ENCODE measurements at places on chromosomes 11 and 22.

GRCh38 chr11:63362196-63362793, 7.3 kb upstream of the SLC22A9 start:
- no peak for DNase-seq

DNA sequence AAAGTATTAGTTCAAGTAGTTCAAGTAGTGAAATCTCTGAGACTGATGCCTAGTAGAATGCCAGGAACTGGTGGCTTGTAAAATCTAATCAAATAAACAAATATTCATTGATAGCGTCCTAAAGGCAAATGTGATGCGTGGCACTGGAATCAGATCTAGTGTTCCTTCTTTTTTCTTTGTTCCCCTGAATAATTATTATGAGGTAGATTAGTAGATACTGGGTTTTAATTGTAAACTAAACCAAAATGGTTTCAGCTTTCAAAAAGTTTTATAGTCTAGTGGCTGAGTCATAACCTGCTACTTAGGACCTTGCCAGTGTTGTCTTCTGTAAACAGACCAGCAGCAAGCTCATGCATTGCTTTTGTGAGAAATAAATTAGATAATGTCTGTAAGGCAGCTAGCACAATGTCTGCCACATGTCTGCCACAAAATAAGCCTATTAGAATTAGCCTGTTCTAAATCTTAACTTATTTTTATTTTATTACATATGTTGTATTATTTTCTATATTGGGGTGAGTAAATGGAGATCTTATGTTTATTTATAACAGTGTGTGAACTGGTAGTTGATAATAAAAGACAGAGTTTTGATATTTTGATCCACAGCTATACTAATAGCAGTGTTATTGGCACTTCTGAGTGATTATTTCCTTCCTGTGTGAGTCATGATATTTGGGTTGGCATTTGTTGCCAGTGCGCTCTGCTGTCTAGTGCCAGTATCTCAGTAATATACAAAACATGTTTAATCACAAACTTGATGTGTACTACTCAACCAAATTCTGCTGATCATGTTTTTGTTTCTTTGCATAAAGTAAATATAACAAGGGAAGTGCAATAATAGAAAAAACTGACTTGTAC, 135.7 kb downstream of the TMEM135 start:
- no peak for DNase-seq

GRCh38 chr11:94897330-94897768, 76.0 kb downstream of the CWC15 start:
- DNase-seq, result peak; percentile 21

DNA sequence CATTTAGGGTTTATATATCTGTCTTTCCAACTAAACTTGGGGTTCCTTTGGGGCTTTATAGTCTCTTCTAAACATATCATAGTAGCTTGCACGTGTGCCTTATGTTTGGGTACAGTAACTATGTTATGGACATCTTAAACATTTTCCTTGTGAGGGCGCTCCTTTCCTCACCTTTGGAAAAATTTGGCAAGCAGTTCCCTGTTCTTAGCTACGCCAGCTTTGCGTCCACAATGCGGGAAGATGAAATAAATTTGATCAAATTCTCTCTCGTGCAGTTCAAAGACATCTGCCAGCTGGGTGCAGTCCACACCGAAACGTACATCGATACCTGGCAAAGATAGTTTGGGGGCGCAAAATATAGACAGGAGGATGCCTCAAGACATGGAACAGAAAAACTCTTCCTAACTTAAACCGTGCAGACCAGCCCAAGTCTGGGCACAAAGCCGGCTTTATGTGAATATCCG, 548 bp downstream of the FDXACB1 start:
- no peak for DNase-seq

DNA sequence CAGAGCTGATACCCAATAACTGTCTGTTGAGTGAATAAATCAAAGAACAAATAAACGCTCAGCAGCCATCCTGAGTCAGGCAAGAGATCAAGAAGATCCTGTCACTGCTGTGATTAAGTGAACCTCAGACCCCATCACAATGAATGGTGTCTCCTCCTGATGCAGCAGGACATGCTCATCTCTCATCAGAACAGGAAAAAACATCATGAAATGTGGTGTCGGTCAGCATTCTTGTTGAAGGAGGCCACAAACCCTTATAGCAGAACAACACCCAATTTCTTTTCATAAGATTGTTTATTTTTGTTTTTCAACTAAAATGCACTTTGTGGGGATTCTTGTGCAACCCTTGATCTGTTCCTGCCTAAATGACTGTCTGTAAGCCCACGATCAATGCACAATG, 60.3 kb downstream of the SYTL2 start:
- DNase-seq, result peak; percentile 28

DNA sequence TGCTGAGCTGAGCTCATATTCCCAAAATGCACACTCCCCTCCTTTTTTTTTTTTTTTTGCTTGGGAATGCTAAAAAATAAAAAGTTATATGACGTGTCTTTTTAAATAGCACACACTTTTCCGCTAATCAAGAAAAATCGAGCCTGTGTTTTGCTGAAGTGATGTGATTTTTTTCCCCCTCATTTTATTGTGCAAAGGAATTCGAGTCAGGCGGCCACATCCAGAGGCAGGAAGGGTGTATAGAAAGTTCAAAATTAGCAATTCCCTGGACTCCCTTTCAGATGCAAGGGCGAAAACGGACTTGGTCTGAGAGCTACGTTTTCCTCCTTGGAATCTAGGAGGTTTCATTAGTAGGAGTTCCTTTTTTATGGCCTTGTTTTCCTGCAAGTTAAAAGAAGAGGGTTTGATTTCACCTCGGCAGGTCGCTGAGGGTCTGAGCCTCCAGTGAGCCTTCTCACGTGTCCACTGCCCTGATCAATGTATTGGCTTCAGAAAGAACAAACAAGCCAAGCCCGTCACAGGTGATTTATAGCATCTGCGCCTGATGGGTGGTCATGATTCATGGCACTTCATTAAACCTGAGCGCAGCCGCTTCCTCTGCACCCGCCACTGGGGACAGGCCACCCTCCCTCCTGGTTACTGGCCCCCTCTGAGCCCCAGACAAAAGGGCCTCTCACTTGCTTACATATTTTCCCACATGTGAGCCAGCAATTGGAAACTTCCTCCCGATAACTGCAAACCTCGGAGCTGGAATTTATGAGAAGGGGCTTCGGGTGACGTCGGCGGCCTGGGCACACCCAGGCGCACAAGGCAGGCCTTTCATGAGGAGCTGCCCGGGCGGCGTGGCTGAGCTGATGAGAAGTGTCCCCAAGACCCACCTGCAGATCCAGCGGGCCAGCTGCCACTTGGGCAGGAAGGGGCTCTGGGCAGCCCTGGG, 64.4 kb upstream of the LINC01488 start:
- no peak for DNase-seq

DNA sequence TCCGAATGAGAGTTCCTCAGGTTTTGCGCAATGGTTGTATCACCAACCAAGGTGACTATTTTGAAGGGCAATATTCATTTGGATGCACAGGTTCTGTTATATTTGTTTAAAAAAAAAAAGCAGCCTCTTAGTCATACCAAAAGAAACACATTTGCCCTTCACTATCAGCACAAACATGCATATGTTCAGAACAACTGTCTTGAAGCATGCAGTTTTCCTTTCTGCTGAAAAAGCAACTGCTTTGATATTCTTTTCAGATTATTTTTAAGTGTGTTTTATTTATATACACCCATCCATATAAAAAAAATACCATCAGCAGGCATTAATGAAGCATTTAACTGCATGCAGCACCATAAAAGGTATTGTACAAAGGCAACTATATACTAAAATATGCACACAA, 67.8 kb downstream of the RBFOX2 start:
- no peak for DNase-seq

DNA sequence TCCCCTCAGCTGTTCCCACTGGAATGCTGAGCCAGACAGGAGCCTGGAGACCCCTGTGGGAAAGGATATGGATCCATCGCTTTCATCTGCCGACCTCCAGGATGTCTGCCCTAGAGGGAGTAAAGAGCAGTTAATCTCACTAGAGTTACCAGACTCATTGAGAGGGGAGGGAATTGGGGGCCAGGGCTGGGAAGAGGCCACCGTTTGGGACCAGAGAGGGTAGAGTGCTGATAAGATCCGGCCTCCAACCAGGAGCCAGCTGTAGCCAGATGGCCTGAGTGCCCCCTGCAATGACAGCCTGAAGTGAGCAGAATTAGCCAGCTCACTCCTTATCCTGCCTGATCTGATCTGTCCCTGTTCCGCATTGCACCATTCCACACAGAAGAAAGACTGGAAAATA, 3.7 kb upstream of the APLNR start:
- DNase-seq, result no peak

- peak; percentile 41 for DNase-seq
Observed at GRCh38 chr22:19143967-19144400, 467 bp downstream of the ESS2 start.

GRCh38 chr11:63845303-63845702, 6.4 kb downstream of the MARK2 start:
- no peak for DNase-seq

- no peak for DNase-seq
Observed at GRCh38 chr11:72300268-72300667, 56.3 kb upstream of the PHOX2A start.

DNA sequence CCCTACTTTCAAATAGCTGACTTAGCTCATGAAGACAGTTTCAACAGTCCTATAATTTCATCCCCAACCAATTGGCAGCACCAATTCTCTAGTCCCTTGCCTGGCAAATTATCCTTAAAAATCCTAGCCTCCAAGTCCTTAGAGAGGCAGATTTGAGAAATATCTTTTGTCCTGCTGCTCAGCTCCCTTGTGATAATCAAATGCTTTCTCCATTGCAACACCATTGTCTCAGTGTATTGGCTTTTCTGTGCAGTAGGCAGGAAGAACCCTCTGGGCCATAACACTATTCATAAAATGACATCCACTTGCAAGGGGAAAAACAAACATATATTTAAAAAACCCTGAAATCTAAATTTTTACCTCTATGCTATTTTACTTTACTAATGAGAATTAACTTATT, 89.6 kb downstream of the AASDHPPT start:
- no peak for DNase-seq

DNA sequence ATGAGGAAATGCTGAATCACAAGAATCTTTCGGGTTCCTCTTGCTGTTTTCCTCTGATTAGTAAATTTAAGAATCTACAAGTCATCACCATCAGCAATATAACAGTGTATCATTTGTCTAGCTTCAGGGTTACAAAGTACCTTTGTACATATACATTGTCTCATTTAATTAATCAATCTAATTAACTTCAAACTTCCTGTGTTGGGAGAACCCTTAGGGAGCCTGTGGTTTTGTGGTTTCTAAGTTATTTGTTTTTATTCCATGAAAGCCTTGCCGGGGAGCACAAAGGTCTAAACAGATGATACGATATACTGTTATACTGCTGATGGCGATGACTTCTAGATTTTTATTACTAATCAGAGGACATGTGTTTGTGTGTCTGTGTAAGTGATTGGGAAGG, 41.0 kb downstream of the TIMP3 start:
- no peak for DNase-seq

DNA sequence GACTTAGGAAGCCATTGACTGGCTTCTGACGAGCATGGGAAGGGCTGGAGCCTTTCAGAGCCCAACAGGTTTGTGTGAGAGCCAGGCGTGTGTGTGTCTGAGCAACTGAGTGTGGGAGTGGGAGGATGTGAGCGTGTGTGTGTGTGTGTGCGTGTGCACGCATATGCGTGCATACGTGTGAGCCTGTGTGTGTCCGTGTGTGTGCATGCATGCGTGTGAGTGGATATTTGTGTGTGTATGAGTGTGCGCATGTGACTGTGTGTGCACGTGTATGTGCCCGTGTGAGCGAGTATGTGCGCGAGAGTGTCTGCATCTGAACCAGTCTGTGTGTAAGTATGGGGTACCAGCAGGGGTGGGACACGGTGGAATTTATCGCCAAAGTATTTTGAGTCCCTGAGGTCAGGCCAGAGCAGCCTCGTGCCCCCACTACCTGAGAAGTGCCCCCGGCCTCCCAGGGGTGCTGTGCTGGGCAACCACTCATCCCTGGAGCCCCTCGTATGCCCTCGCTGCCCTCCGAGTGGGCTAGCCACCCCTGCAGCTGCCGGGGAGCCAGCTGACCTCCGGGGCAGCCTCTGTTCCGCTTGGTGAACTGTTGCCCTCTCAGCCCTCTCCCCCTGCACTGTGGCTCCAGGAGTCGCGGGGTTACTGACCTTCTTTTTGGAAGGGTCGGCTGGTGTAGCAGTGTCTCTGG, 38.5 kb downstream of the LRP5 start:
- no peak for DNase-seq

- no peak for DNase-seq
Observed at GRCh38 chr22:23522623-23523251, 57.4 kb downstream of the IGLL1 start.

GRCh38 chr22:43862074-43862881, at the start of gene SULT4A1:
Gene SULT4A1 (minus strand): TSS chr22:43862513. CDS start chr22:43862382, 131 bp downstream.
- DNase-seq, result no peak

DNA sequence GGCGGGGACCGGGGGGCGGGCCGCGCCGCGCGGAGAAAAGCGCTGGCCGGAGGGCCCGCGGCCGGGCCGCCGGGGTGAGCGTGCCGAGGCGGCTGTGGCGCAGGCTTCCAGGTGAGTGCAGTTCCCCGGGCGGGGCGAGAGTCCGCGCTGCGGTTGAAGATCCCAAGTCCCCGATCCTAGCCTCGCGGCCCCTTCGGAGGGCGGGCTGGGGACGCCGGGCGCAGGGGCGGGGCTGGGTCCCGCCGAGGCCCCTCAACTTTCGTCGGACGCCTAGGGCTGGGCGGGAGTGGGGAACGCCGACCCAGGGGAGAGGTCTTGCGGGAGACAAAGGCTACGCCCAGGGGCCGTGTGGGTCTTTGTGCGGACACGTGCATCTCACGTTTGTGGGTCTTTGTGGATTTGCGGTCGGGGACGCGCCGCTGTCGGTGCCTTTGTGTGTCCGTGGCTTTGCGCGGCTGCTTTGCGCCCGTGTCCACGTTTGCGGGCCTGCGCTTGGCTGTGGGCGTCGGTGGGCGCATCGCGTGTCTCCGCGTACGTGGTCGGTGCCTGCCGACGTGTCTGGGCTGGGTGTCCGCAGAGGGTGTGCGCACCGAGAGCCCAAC, at the start of gene TSKU:
TSKU (plus strand) TSS at position 63 of the 602 bp plus-strand sequence. CDS start 12,261 bp downstream, outside the sequence.
- peak; percentile 18 for DNase-seq

DNA sequence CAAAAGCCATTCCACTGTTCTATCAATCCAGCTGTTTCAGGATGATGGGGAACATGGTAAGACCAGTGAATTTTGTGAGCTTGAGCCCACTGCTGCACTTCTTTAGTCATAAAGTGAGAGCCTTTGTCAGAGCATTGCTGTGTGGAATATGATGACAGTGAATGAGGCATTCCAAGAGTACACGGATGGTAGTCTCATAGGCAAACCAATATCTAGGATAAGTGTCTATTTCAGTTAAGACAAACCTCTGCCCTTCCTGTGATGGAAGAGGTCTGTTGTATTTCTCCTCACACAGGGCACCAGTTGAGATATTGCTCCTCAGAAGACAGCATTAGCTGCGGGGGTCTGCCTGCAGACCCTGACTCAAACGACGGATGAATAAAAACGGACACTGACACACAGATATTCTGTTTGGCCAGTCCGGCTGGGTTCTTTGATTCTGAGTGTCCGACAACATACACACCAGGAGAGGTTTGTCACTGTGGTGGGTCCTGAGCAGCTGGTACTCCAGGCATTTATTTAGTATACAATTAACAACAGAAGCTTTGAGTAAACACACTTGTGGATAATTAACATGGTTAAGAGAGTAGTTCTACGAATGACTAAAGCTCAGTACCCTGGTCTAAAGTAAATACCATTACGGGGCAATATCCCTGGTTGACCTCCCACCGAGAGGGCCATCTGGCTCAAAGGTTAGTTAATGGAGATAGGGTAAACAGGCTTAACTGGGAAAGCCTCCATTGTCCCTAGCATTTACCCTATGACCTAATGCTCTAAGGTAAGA, 121.7 kb downstream of the ZNF280B start:
- no peak for DNase-seq
